ENCODE measurements at places on chromosomes 4 and X.

- DNase-seq = no peak
Observed at GRCh38 chr4:165031436-165032211, at the start of gene TRIM60. TSS of gene TRIM60 (plus strand) at chr4:165031999. CDS start at chr4:165040073, 8,074 bp downstream.

- no peak for DNase-seq
Observed at GRCh38 chr4:127782025-127782274, 172 bp upstream of the HSPA4L start.

DNA sequence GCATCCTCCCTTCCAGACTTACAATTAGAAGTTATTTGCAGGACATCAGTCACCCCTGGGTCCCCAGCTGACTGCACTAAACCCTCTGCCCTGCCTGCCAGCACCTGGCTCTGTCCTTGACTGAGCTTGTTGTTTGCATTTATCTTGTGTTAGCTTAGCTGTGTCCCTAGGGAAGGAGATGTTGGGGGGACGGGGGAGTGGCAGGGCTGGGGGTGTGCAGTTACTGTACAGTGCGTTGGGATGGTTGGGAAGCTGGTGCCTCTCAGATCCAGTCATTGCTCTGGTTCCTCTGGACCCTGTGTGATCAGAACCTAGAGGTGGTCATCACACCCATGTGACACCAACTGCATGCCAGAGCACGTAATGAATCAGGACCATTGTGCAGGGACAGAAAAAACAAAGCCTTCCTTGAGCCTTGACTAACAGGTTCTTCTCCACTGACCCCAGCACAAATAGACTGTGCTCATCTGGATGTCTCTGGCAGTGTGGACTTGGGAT, 32.7 kb upstream of the PROM1 start:
- peak; percentile 21 for DNase-seq

DNA sequence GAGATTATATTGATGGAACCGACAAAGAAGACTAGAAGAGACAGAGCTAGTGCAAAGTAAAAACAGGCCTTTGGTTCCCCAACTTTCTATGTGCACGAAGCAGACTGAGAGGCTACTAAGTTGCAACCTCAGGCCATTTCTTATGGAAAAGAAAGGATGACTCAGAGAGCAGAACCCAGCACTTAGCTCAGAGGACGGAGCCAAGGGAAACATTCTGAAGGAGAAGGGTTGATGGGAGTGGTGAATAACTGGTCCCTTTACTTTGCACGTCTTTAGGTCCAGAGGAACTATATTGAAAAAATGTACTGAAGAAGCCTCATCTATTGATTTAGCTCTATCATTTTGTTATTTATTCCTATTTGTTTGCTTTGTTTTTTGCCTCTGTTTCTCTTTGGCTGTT, 182.1 kb downstream of the CPE start:
- no peak for DNase-seq

DNA sequence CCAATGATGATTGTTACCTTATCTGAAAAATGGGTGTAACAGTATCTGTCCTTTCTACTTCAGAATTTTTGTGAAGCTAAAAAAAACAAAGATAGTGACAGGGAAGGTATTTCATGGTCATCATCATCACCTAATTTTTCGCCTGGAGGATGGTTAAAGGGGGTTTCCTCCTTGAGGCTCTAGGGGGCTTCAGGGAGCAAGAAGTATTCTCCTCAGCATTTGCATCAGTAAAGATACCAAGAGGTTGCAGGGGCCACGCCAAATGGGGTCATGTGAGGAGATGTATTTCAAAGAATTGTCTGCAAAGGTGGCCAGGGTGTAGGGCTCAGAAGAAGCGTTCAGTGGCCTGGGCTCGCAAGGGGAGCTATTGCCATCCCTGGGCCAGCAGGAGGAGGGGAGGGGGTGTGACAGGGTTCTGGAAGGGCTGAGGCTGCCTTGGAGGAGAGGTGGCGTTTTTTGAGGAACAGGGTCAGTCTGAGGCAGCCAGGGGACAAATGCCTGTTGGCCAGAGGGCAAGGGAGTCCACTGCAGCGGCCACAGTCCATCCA, 7.3 kb upstream of the NSG1 start:
- DNase-seq = no peak

- no peak for DNase-seq
Observed at GRCh38 chr4:77665381-77666069, 59.9 kb downstream of the CXCL13 start.

- DNase-seq = no peak
Observed at GRCh38 chrX:2609431-2610238, 81.5 kb upstream of the CD99 start.

- DNase-seq = no peak
Observed at GRCh38 chr4:183469936-183470335, 25.5 kb downstream of the CDKN2AIP start.

DNA sequence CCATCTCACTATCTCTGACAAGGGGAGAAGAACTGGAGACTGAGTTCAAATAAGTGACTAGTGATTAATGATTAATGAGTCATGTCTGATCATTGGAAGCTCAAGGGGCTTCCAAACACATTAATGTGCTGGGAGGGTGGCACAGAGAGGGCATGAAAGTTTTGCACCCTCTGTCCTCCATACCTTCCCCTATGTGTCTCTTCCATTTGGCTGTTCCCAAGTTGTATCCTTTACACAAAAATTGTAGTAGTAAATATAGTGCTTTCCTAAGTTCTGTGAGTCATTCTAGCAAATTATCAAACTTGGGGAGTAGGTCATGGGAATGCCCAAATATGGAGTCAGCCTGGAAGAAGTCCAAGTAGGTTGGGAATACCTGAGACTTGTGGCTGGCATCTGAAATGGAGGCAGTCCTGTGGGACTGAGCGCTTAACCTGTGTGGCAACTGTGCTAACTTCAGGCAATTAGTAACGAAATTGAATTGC, 4.1 kb upstream of the FAM200B start:
- no peak for DNase-seq

- DNase-seq = no peak
Observed at GRCh38 chr4:106850691-106851090, 185.4 kb downstream of the DKK2 start.

GRCh38 chrX:108348525-108348924, 89.7 kb downstream of the COL4A6 start:
- no peak for DNase-seq

DNA sequence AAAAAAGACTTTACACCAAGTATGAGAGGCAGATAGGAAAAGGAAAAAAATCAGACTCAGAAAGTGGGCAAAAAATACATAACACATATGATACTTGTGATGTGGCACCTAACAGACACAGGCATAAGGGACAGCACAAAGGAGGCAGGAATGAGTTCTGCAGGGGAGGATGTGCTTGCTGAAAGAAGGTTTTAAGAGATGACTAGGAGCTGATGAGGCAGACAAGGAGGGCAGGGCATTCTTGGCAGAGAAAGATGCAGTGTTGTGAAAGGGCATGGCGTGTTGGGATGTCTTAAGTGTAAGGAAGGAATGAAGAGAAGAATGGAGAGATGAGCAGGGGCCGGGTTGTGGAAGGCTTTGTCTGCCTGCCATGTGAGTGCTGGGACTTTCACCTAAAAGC, 49.7 kb upstream of the TMEM154 start:
- DNase-seq = no peak

- no peak for DNase-seq
Observed at GRCh38 chr4:114284629-114285028, 305.2 kb upstream of the ARSJ start.

DNA sequence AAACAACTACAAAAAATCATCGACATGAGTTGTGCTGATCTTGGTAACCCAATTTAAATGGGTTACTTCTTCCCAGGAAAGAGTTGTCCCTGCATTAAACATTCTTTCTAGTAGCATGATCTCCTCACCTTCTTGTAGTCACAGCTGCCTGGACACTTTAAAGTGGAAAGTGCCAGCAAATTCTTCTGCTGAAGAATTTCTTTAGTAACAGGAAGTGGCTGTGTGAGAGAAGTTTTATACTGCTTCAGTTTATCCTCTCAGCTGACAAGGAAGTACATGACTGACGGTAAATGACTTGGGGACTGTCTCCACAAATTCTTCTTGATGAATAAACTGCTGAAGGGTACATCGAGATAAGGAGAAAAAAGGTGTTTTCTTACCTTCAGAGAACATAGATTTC, 18.2 kb upstream of the TNIP3 start:
- DNase-seq = no peak

- no peak for DNase-seq
Observed at GRCh38 chr4:151163855-151164254, 64.4 kb downstream of the RPS3A start.

GRCh38 chr4:104592183-104592582, 97.5 kb upstream of the CXXC4 start:
- DNase-seq = no peak

DNA sequence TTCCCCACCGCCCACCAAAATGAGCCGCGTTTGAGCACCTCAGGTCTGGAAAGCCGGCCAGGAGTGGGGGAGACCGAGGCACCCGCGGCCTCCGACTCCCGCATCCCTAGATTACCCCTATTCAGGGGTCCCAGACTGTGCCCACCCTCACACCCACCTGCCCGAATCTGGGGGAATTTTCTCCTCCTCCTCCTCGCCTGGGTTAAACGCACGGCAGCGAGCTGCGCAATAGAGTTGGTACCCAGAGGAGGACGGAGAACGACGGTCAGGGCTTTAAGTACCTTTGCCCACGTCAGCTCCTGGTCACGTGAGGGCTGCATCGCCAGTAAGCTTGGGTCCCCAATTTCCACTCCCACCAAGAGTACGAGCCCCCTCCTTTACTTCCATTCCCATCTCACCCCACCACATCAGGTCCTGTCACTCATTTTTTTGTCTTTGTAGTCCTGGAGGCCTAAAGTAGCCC, at the start of gene ARMCX2:
ARMCX2 (minus strand) TSS at position 250 of the 463 bp plus-strand sequence. CDS start 2,262 bp downstream, outside the sequence.
- no peak for DNase-seq

- DNase-seq = peak; percentile 62
Observed at GRCh38 chr4:129335276-129335675, 239.3 kb downstream of the C4orf33 start.

DNA sequence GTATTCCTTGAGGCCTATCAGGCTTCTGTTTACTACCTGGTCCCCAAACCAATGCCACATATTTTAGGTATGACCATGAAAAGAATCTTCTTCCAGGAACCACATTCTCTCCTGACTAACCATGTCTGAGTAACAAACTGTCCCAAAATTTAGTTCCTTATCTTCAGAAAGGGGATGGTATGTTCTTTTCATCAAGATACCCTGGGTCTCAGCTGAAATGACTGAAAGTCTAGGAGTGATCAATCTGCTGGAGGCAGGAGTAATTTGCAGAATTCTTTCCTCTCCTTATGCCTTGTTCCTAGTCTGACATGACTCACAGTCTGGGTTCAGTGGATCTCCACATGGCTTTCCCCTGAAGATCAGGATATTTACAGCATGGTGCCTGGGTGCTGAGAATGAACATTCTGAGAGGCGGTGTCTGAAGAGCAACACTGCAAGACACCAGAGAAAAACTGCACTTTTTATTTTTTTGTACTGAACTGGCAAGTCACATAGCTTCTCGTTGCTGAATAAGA, 665.5 kb downstream of the TLL1 start:
- no peak for DNase-seq

DNA sequence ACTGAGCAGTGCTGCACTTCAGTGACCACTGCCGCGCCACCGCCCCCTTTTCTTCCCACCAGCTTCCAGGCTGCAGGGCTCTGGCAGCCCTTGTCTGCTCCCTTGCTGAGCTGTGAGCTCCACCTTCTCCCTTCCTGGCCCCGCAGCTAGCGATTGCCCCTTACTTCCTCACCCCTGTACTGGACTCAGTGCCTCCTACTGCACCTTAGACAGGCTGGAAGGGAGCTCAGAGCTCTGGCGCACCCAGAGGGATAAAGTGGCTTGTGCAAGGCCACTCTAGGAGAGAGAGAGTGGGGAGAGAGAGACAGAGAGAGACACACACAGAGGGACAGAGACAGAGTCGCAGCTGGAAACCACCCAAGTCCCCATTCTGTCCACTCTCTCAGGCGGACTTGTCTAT, 6.0 kb downstream of the RASL11B start:
- DNase-seq = no peak

- DNase-seq = no peak
Observed at GRCh38 chrX:16836371-16836770, 33.8 kb downstream of the RBBP7 start.

- DNase-seq = no peak
Observed at GRCh38 chr4:99651016-99651769, 6.4 kb downstream of the C4orf54 start.

- DNase-seq = no peak
Observed at GRCh38 chrX:9516635-9517034, 51.8 kb downstream of the TBL1X start.

DNA sequence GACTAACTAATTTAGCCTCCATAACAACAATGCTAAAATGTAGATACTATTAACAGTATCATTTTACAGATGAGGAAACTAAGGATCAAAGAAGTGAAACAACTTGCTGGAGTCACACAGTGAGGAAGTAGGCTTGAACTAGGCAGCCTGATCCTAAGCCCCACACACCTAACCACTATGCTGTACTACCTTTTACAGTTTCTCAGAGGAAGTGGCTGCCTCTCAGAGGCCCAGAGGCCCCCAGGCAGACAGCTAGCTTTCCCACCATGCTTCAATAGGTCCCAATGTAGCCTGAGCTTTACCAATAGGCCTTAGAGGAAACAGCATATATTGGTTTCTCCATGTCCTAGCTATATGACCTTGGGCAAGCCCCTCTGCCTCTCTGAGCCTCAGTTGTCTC, 69.4 kb upstream of the PJA1 start:
- DNase-seq = no peak

GRCh38 chr4:27018076-27018475, 157.4 kb downstream of the STIM2 start:
- DNase-seq = no peak

- DNase-seq = no peak
Observed at GRCh38 chr4:86948276-86948675, 13.5 kb downstream of the AFF1 start.

DNA sequence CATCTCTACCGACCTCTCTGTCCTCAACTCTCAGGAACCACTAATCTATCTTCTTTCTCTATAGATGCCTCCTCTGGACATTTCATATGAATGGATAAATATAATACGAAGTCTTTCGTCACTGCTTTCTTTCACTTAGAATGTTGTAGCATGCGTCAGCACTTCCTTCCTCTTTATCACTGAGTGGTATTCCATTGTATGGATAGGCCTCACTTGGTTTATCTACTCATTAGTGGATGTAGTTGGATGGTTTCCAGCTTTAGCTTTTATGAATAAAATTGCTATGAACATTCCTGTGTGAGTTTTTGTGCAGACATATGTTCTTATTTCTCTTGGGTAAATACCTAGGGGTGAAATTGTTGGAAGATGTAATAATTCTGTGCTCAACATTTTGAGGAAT, 528.2 kb upstream of the FAT1 start:
- no peak for DNase-seq

DNA sequence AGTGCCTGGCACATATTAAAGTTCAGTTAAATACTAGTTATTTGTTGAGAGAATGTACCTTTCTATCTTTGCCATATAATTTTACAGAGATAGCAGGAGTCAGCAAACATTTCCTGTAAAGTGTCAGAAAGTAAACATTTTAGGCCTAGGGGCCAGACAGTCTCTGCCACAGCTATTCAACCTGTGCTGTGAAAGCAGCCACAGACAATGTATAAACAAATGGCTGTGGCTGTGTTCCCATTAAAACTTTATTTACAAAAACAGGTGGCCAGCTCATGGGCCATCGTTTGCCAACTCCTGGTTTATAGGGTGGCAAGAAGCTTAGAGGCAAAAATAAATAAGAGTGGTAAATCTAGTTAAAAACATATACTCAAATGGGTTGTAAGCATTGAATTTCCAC, 34.0 kb upstream of the BRS3 start:
- DNase-seq = peak; percentile 21

- DNase-seq = no peak
Observed at GRCh38 chr4:144820011-144820727, 174.2 kb downstream of the HHIP start.
